ENCODE measurements at places on chromosomes 3 and 15.

- no peak for DNase-seq
Observed at GRCh38 chr3:61146010-61146890, 105.0 kb downstream of the FHIT start.

- no peak for DNase-seq
Observed at GRCh38 chr3:31974964-31975363, 6.1 kb downstream of the OSBPL10 start.

DNA sequence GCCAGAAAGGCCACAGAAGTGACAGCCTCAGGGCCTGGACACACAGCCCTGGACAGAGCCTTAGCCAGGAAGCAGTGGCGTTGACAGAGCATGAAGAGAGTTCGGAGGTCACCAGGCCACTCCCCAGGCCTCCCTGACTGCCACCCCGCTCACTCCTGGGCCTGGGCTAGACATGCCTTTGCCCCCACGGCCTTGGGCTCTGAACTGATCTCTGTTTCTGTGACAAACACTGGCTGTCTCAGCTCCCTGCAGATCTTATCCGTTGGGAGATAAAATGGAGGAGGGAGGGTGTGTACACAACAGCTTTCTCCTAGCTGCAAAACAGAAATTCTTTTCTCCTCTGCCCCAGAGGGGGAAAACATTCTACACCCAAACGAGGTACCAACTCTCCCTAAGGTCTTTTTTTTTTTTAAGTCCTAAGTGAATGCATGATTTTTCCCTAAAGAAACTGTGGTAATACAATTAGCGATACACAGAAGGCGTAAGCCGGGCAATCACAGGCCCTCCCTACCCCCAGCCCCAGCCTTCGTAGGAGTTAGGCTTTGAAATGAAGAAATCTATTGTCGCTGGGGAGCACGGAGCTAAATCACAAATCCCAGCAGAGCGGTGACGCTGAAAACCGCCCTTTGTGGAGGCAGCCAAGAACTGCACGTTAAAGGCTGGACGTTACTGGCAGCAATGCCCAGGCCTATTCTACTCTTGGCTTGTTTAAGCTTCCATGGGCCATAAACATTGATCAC is 45.0 kb downstream of the SRGAP3 start:
- peak; percentile 71 for DNase-seq

DNA sequence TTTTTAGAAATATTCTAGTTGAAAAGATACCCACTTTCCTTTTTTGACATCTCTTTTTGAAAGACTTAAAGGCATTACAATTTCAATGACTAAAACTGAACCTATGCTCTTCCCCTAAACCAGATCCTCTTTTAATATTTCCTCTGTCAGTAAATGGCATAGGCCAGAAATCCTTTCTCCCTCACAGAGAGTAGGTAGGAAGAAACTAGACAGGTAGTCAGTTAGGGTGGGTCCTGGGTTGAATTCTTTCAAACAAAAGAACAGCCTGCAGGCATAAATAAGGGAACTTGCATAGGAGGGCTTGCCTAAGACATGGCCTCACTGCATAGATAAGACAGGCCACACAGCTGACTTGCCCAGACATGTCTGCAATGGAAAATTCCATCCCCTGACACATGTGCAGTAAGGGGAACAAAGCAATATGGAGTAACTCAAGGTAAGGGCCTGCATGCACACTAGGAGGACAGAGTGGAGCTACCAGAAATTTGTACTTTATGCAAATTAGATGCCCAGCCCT is 23.1 kb downstream of the PLSCR5 start:
- DNase-seq: no peak

- no peak for DNase-seq
Observed at GRCh38 chr3:2172561-2173171, 74.0 kb downstream of the CNTN4 start.

GRCh38 chr15:89972085-89972484 is 29.0 kb upstream of the ZNF710 start:
- no peak for DNase-seq

DNA sequence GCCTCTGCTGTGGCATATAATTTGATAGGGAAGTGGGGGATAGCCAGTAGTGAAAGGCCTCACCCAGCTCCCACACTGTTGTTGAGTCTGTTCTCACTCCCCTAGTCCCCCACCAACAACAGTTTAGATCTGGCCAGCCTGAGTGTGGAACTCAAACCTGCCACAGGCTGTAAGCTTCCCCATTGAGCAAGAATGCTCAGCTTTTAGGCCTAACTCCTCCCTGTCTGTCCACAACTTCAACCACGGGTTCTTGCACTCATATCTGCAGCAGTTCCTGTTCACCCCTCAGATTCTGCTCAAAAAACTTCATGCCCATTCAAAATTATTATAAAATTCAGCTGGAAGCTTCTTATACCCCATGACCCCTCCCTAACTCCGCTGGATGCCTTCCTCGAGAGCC is 975.1 kb downstream of the NSUN3 start:
- no peak for DNase-seq

DNA sequence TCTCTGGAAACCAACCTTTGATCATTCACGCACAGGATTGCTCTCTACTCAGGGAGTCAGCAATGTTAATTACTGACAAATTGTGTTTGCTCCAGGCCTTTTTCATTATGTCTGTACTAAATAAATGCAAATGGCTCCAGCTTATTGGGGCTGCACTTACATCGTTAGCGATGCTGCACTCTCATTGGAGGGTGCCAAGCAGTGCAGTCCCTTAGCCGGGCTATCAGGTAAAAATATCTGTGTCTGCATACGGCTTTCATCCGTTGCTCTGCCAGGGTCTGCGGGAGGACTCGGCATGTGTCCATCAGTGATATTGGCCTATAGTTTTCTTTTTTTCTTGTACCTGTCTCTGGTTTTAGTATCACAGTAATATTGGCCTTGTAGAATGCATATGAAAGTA is 471.5 kb upstream of the CADM2 start:
- no peak for DNase-seq

GRCh38 chr3:189947948-189948723 is 172.6 kb downstream of the P3H2 start:
- DNase-seq: peak; percentile 50

DNA sequence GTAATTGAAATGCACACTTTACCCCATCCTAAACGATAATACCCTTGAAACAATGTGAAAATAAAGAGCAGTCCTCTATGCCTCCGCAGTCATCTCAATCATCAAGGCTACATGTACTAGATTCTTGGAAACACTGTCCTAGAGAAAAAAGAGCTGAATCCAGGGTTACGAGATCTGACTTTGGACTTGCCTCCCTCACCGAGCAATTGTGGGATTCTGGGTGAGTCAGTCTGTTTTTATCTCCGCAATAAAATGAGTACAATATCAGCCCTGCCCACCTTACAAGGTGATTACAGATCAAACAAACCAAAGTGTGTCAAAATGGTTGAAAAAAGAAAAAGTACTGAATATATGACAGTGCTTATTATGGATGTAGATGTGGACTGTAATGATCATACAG is 152.3 kb upstream of the SNTN start:
- no peak for DNase-seq

DNA sequence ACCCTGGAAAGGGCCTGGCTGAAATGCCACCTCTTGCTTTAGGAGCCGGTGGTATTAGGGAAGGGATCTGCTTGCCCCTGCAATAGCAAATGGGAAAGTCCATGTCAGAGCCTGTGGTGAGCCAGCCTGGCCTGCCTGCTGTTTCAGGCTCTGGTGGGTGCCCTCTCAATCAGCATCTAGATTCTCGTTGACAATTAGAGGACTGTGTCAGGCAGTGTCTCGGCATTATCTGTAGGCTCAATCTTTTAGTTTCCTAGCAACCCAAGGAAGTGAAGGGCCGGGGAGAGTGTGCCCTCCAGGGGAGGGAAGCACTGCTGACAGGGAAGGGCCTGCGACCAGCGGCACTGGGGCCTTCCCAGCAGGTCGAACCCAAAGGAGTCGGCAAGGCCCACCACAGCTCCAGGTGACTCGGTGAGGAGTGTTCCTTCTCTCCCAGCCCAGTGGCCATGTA is 42.1 kb downstream of the TLE3 start:
- no peak for DNase-seq

DNA sequence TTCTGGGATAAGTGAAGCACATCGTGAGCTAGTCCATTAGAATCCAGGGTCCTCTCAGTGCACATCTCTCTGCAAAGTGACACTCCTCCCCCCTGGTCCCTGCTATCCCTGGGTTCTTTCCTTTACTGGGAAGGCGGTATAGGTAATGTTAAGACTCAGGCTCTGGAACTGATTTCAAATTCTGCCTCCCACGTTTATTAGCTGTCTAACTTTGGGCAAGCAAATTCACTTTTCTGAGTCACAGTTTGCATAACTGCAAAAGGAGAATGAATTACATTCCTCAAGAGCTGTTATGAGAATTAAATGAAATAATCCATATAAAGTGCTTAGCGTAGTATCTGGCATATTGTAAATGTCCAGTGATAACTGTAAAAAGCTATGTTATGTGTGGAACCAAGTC is 168.1 kb upstream of the LRRN1 start:
- DNase-seq: no peak

GRCh38 chr3:66803206-66803605 is 194.9 kb upstream of the KBTBD8 start:
- no peak for DNase-seq

DNA sequence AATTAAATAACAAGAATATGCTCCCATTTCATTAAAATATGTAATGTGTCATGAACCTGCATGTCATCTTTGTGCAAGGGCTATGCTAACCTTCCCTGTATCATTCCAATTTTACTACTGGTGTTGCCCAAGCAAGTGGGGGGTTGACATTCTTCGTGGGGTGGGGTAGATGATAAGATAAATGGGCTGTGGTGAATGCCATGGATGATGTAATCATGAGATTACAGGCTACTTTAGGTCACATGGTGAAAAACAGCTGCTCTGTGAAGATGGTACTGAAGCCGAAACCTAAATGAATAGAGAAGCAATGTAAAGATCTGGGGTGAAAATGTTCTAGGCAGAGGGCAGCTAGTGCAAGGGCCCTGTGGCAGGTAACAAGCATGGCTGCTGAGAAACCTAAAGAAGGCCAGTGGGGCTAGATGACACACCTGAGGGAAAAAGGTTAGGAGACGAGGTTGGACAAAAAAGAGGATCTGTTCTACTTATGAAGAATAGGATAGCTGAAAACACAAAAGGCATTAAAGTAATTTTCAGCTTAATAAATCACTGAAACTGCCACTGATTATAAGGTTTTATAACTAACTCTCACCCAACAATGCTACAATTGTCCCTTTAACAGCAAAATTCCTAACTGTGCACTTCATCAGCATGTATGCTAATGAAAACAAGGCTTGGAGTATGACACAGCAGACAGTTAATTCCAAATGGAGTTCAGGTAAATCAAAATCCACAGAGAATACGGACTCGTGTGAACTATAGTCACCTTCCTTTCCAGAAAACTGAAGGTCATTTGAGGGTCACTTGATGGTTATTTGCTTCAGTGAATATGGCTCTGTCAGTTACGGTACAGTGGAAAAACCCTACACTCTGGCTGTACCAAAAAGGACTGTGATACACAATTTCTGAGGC is 35.0 kb downstream of the MTMR10 start:
- DNase-seq: no peak

DNA sequence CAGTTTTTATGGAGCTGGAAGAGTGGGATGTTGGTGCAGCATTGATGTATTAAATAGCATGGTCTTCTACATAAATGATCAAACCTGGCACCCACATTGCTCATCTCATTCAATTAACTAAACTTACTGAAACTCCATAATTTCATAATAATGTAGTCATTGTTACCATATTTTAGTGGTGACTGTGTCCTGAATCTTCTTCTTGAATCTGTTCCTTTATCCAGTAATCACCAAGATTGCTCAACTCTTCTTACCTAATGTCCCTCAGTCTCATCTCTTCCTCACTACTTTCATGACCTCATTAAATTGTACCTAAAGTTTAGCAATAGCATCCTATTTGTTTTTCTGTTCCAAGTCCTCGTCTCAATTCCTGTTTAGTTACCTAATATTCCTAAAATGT is 69.8 kb downstream of the FGF7 start:
- DNase-seq: no peak

- no peak for DNase-seq
Observed at GRCh38 chr3:161957467-161957866, 460.9 kb downstream of the OTOL1 start.

GRCh38 chr3:151318991-151319390 is 2.4 kb upstream of the GPR87 start:
- DNase-seq: no peak

DNA sequence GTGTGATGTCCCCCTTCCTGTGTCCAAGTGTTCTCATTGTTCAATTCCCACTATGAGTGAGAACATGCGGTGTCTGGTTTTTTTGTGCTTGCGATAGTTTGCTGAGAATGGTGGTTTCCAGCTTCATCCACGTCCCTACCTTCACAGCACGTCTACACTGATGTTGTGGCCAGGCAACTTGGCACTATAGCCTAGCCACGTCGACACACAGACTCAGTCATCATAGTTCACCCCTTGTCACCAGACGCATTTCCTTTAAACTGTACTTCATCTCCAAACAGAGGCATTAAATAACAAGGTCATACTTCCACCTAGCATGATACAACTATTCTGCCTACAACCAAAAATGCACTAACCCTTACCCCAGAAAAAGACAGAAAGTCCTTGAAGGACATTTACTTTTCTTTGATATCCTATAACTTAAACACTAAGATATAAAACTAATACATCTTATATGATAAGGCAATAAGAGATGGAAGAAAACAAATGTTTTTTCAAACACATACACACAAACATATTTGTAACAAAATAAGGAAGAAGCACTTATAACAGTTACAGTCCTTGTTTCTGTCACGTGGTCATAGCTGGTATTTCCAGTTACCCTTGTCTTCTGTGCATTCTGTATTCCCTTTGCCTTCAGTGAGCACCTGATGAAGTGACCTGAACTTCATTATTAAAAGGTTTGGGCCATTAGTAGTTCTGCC is 121.4 kb downstream of the KLF13 start:
- no peak for DNase-seq

DNA sequence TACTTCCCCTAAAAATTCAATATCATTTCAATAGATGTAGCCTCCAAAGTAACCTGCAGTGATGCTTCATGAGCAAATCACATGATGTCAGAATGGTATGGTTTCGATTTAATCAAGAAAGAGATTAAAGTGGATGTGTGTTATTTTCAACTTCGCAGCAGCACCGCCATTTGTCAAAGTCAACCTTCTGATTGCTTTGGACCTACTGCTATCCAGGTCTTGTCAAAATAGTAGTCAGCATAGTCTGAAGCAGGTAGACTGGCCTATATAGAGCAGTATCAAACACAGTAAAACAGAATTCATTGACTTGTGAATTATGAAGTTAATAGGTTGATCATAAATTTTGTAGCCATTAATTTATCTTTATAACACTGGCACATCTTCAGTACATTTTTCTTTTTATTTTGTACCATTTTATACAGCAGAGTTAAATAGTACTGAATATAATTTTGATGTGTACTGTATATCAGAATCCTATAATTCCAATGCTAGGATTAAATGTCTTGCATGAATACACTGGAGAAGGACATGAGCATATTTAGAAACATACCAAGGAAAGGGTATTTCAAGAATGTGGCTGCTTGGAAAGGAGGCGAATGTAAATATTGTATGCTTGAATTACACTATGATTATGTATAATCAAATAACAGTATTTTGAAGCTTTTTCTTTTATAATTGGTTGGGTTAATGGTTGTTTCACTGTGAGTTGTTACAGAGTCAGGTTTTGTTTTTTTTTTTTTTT is 79.6 kb downstream of the CDIN1 start:
- DNase-seq: no peak
